SJSA1 (cell line): ENCODE measurements at places on chromosomes 3 and 15.

- DNase-seq = no peak
Measured at GRCh38 chr15:45093622-45094357, 20.2 kb downstream of the DUOX2 start.

- DNase-seq = no peak
Measured at GRCh38 chr3:158159714-158160113, 49.8 kb downstream of the RSRC1 start.

- DNase-seq = no peak
Measured at GRCh38 chr15:88480981-88481380, 13.5 kb downstream of the MRPS11 start.

DNA sequence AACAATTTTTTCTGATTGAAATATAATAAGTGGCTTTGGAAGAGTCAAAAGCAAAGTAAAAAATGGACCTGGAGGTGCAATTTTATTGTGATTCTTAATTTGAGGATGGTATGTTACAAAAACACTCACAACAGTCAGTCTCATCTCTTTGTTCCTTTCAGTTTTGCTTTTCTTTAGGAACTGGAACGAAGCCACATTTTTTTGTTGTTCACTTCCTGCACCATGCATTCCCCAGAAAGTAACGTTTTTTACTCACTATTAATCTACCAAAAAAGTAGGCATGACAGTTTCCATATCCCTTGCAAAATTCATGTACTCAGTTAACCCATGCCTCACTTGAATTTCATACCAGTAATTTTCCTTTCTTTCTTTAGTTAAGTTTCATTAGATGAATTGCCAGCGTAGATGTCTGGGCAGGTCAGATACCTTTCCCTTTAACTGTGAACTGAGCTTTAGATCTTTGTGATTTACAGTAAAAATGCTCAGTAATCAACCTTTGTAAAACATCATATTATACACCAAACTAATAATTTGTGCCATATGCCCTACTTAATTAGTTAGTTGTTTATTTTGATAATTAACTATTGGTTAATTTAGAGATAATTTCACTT is 384.3 kb downstream of the ROBO1 start:
- DNase-seq = peak; percentile 19

DNA sequence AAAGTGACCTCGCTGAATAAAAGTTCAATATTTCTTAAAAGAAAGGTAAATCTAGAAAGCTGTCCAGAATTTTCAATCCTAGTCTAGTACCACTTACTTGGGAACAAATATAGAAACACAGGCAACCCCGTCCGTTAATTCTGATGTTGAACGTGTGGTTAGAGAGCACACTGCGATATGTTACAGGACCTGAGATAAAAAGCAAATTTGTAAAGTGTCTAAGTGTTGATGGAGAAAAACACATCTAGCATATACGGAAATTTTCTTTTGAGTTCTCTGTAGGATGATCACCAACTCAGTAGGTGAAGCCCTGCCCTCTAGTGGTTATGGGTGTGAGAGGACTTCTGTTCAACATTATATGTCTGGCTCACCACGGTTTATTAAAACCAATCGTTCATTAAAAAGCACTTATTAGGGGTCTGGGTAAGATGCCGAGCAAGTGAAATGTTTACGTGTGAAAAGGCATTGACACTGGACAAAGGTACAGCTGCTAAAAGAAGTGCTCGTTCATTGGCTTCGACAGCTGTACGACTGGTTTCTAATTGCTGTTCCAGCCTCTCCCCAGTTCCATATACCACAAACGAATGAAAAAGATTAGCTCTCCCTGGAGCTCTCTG is 1.0 kb upstream of the ATP2C1 start:
- peak; percentile 59 for DNase-seq

GRCh38 chr3:113275583-113275928 is 64.2 kb downstream of the BOC start:
- DNase-seq = no peak

- DNase-seq = no peak
Measured at GRCh38 chr15:63050731-63051155, 8.2 kb downstream of the TPM1 start.

- DNase-seq = no peak
Measured at GRCh38 chr3:157572559-157573270, 69.5 kb upstream of the VEPH1 start.

GRCh38 chr3:4011166-4011565 is 211.9 kb downstream of the LRRN1 start:
- DNase-seq = no peak

DNA sequence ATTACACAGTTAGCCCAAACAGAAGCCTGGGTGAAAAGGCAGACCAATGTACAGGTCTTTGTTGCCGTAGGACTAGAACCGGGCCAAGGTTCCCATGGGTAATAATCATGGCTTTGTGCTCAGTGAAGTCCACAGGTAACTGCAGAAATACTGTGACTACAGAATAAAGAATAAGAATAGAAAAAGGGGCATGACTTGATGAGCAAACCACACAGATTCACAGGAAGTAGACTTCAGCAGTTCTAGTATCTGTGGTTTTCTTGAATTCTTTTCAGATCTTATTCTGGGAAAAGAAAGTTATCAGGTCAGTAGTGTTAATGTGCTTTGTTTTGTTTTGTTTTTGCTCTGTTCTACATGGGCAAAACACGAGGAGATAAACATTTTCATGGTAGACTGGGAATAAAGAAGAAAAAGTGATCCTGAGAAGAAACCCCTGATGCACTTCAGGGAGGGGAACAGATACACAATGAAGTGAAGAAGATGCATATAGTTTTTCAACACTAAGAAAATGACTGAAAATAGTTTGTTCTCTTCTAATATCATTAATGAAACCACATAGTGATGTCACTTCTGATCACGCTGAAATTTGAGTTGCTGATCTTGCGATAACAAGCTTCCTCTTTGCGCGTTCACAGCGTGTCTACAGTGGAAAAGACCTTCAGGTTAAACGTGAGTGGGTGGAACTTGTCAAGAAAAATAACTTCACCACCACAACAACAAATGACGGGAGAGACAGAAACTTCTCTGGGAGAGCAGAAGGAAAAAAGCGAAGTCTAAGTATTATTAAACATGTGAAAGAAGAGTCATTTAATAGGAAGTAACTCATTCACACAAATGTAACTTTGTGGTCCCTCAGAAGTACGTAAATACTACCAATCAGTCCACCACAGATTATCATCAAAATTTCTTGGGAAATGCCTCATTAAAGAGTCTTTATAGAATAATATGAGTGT is 315.8 kb upstream of the SATB1 start:
- no peak for DNase-seq
